H9 (cell line): ENCODE measurements at places on chromosomes 7 and 10. TPM values are rescaled to one million over a fixed set of nuclear protein-coding genes. Genes with fewer than 3 reads are reported as not detected.

GARS1 gene
- 234 and 239 TPM in 2 replicates for total RNA-seq

NKX2-3 gene
- not detected in 2 replicates for total RNA-seq

FAM25A gene
- not detected in 2 replicates for total RNA-seq

IGFBP3 gene
- total RNA-seq = 10.0 TPM in 2 replicates

DNA sequence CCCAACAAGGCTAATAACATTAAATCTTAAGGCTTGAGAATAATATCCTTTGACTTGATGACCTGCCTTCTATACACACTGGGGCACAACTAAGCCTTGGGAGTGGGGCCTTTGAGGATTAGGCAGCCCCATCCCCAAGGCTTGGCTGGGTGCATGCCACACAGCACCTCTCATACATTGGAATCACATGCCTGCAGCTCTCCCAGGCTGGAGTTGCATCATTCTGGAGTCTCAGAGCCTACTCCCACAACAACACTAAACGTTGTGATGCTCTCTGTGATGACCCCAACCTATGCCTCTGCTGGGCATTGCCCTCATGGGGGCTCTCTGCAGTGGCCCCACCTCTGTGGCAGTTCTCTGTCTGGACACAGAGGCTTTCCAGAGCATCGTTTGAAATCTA is 31.9 kb upstream of the SGCE start:
- no peak for DNase-seq

DNA sequence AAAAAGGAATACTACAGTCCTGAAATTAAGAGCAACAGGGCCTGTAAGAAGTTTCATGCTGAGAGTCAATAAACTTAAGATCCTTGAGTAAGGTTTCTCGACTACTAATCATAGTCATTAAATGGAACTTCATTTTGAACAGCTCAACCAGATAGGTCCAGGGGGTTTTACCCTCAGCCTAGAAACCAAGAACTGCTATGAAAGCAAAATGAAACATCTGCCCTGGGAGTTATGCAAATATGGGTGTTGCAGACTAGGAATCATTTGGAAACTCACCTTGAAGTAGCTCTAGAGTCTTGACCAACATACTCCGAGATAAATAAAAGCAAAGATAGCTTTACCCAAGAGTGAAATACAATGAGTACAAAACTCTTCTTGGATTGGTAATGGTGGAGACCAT is 128.0 kb downstream of the HGF start:
- DNase-seq = no peak

DNA sequence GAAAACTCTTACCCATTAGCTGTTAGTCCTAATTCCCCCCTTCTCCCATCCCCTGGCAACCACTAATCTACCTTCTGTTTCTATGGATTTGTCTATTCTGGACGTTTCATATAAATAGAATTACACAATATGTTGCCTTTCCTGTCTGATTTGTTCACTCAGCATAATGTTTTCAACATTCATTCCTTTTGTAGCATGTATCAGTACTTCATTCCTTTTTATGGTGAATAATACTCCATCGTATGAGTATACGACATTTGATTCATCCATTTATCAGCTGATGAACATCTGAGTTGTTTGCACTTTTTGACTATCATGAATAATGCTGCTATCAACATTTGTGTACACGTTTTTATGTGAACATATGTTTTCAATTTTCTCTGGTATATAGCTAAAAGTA is 4.4 kb upstream of the FRAT1 start:
- DNase-seq = no peak
